ENCODE measurements at places on chromosomes 3 and 15. TPM values are rescaled to one million over a fixed set of nuclear protein-coding genes. Genes with fewer than 3 reads are reported as not detected.

The PCYT1A gene
- total RNA-seq, result 73.7 TPM

The FGF12 gene
- total RNA-seq, result not detected

- no peak for DNase-seq
- H3K4me3 ChIP-seq, result no peak overlapping the region
- H3K27me3 ChIP-seq, result no peaks in the 10 kb centered on the region
- peaks cover 67% of the 10 kb centered on the region for H3K36me3 ChIP-seq
- H3K4me1 ChIP-seq, result no peaks in the 10 kb centered on the region
These were observed 16.2 kb downstream of the NISCH start for GRCh38 chr3:52471371-52472238.

DNA sequence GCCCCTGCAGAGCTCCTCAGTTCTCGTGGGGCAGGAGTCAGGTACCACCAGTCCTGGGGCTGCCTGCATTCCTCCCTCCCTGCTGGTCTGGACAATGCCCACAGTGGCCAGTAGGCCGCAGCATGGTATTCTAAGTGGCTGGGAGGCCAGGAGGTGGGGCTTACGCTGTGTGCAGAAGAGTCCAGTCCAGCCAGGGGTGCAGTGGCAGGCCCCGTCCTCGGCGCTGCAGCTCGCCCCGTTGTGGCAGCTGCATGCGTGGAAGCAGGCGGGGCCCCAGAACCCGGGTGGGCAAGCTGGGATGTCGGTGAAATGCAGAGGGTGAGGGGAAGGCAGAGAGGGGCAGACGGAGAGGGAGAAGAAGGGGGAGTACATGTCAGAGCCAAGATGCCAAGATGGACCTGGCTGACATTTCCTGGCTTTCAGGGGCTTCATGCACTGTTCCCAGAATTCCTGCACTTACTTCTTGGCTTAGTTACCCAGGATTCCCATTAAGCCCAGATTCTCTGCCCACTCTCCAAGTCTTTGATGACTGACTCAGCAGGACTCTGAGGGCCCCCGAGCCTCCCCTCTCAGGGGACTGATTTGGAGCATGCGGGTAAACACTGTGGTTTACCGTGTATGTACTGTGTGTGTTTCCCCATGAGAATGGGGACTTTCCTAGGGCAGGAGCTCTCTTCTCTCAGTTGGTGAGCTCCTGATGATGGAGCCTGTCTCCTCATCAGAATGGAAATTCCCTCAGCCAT lies 47.5 kb downstream of the RAB11A start:
- DNase-seq, result peak; percentile 3
- H3K27ac ChIP-seq, result no peak overlapping the region
- no peak overlapping the region for H3K4me3 ChIP-seq
- no peaks in the 10 kb centered on the region for H3K27me3 ChIP-seq
- peaks cover 7% of the 10 kb centered on the region for H3K4me1 ChIP-seq

GRCh38 chr3:124246949-124247348 lies 255.0 kb upstream of the ROPN1 start:
- H3K4me1 ChIP-seq, result no peaks in the 10 kb centered on the region
- H3K4me3 ChIP-seq, result no peak overlapping the region
- H3K36me3 ChIP-seq, result no peaks in the 10 kb centered on the region
- no peak for DNase-seq
- no peak overlapping the region for H3K27ac ChIP-seq
- no peaks in the 10 kb centered on the region for H3K27me3 ChIP-seq

DNA sequence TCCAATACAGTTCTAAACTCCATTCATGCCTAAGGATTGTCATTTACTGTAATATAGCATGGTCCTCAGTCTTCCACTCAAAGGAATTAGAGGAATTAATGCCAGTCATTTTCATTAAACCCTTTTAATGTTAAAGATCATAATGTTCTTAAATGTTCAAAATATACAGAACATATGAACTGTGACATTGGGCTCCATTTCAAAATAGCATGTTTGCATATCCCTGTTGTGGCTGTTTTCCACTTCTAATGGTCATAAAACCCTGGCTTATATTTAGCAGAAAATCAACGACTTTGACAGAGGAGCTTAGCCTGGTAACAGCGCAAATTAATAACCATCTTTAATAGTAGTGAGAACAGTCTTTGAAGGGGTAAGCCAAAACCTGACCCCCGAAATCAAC lies 260.7 kb downstream of the UBE2E2 start:
- no peak for DNase-seq
- H3K27ac ChIP-seq, result no peak overlapping the region
- H3K36me3 ChIP-seq, result no peaks in the 10 kb centered on the region
- H3K4me1 ChIP-seq, result no peaks in the 10 kb centered on the region
- no peak overlapping the region for H3K4me3 ChIP-seq
- no peaks in the 10 kb centered on the region for H3K27me3 ChIP-seq

GRCh38 chr15:63672775-63673174 lies 75.6 kb downstream of the FBXL22 start:
- no peak overlapping the region for H3K4me3 ChIP-seq
- H3K27me3 ChIP-seq, result no peaks in the 10 kb centered on the region
- H3K4me1 ChIP-seq, result peaks cover 62% of the 10 kb centered on the region
- H3K27ac ChIP-seq, result peak overlapping the region; percentile 39
- H3K36me3 ChIP-seq, result peaks cover 24% of the 10 kb centered on the region

DNA sequence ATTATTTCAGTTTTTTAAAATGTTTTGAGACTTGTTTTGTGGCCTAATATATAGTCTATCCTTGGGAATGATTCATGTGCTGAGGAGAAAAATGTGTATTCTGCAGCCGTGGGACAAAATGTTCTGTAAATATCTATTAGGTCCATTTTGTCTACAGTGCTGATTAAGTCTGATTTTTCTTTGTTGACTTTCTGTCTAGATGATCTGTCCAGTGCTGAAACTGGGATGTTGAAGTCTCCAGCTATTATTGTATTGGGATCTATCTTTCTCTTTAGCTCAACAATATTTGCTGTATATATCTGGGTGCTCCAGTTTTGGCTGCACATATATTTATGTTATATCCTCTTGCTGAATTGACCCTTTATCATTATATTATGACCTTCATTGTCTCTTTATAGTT lies 85.2 kb downstream of the UBE2E2 start:
- H3K36me3 ChIP-seq, result no peaks in the 10 kb centered on the region
- H3K27ac ChIP-seq, result no peak overlapping the region
- no peaks in the 10 kb centered on the region for H3K27me3 ChIP-seq
- no peak for DNase-seq
